NAMALWA (cell line): ENCODE measurements at places on chromosomes 5 and 9.

DNA sequence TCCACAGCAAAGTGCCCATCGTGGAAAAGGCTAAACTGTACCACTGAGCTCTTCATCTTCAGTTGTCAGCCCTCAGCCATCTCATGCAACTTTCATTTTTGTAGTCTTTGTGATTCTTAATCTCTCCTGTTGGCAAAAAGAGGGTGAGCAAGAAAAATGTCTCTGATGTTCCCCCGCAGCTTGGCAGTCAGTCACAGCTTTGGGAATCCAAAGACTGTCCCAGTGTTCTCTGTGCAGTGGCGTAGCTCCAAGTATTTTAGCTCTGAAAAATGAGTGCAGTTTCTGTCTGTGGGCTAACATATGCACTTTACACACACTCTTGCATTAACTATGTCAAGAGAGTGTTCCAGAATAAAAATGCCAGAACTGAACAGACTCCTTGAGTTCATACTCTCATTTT lies 372.2 kb downstream of the TMEM232 start:
- DNase-seq = no peak

- no peak for DNase-seq
Observed at GRCh38 chr5:98365126-98365525, 408.3 kb upstream of the RGMB start.

- DNase-seq = no peak
Observed at GRCh38 chr5:89595056-89595455, 712.1 kb upstream of the MEF2C start.

- DNase-seq = no peak
Observed at GRCh38 chr5:80864706-80865435, 95.3 kb upstream of the RASGRF2 start.

DNA sequence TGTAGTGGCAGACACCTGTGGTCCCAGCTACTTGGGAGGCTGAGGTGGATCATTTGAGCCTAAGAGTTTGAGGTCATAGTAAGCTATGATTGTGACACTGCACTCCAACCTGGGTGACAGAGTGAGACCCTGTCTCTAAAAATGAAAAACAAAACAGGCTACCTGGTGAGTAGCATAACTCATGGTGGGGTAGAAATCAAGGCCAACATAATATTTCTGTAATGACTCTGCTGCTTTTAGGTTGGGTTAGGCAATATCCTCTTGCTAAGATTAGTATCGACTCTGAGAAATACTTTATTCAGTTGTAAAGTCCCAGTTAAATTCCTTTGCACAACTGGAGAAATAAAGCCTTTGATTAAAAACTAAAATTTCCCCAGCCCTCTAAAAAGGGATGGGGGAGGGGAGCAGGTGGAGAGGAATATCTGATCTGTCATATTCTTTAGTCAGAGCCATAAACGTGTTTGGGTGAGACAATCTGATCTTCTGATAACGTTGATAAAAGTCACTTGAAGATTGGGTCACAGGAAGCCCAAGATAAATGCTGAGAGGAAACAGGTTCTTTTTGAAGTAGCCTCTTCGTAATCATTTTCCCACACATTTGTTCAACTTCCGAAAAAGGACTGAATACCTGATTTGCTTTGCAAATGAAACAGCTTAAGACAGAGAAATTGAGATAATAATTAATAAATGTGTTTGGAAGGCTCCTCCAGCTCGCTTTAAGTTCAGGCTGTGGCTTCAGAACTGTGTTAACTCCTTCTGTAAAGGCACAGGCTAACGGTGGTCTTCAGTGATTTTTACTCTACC lies 14.9 kb downstream of the IL4 start:
- peak; percentile 39 for DNase-seq

GRCh38 chr5:149810856-149811255 lies 80.7 kb downstream of the PPARGC1B start:
- no peak for DNase-seq

- DNase-seq = no peak
Observed at GRCh38 chr9:122116040-122116439, 22.9 kb upstream of the TTLL11 start.

DNA sequence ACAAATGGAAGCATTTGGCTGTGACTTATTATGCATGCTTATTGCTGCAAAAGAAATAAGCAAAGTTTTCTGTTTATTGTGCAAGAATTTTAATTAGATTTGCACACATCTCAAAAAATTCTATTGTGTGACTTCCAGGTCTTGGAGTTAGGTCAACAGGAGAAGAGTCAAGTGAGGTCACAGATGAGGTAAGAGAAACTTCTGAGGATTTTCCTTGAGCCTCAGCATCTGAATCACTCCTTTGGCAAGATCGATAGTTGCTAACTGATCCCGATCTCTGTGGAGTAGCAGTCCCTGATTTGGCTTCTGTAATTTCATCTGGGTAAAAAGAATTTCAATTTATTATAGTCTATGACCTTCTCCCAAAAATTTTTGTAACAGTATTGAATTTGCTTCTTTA lies 6.9 kb upstream of the TTC33 start:
- DNase-seq = no peak

DNA sequence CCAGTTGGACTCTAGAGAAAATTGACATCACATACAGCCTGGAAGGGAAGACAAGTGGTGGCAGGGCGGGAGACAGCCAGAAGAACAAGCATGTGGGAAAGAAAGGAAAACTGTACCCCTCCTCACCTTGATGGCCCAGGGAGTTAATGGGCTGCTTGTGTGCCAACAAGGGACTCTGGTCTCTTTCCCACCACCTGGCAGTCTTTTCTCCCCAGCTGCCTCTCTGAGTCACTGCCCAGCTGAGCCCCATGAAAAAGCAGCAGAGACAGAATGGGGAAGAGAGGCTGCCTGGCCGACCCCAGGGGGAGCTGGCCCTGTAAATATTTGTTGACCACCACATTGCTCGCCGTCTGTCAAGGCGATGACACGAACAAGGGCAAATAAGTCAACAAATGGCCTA lies 359.4 kb downstream of the ENC1 start:
- DNase-seq = no peak

- peak; percentile 57 for DNase-seq
Observed at GRCh38 chr5:178839319-178839704, 20.4 kb upstream of the ZNF354B start.

GRCh38 chr9:133124123-133124906 lies 3.3 kb upstream of the RALGDS start:
- no peak for DNase-seq
